Right renal pelvis (tissue), 4 donors: ENCODE measurements at places on chromosomes 2 and 18. TPM values are rescaled to one million over a fixed set of nuclear protein-coding genes. Genes with fewer than 3 reads are reported as not detected.

DNA sequence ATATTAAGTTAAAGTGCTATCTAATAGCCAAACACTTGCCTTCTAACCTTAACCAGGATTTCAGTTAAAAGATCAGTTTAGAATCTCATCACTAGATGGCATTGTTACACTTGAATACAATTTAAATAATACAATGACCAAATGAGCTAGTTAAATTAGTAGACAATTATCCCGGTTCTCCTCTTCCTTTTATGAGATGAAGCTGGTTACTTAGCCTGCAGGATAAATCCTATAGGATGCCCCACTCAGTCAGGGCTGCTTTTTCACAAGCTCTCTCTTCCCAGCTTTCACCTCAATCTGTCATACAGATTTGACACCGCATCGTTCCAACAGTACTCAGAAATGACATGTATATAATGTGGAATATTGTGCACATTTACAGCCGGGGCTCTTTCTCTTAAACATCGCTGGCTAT is 678.8 kb downstream of the KCNJ3 start:
- no peak for DNase-seq

DNA sequence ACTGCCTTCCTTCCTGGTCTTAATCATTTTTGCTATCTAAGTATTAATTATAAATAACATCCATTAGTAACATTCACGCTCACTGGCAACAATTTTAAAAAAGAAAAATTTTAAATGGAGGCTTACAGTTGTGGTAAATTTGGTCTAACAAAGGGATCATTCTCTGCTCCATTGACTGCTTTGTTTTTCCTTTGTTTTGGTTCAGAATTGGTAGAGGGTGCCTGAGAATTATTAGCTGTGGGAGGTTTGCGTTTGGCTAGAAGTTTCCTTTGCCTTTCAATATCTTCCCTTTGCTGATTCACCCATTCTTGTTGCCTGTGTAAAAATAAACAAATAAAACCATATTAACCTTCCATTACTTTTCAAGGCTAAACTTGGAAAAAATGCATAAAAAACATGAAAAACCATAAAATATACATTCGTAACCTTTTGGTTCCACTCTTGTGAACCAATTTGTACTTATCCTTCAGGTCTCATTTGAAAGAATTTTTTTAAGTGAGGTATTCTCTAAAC is 114.6 kb downstream of the TLK1 start:
- no peak for DNase-seq

GRCh38 chr2:215454519-215455246 is 18.8 kb upstream of the FN1 start:
- DNase-seq: no peak

DNA sequence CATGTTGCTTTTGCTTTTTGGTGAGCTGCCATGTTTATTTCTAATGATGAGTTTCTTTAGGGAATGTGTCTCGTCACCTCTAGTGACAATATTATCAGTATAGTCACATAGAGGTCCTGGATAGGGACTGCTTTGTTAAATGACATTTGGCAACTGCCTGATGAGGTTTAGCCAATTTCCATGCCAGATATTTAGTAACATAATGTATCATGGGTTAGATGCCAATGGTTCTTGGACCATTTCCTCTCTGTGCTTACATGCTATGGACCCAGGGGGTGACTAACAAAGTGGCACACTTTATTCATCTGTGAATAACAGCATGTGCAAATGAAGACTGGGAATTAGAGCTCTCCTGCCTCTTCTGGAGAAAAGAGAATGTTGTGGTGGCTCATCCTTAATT is 56.2 kb upstream of the RAB27B start:
- no peak for DNase-seq

The NYAP2 gene
- polyA plus RNA-seq: not detected

The GPN1 gene
- 68.6 TPM for polyA plus RNA-seq

The MAP3K20 gene
- 29.8 TPM for polyA plus RNA-seq

The ETAA1 gene
- 29.4 TPM for polyA plus RNA-seq

The STARD6 gene
- 0.25 TPM for polyA plus RNA-seq
